Thoracic aorta endothelial cell (primary cell): ENCODE measurements at places on chromosomes 3 and 15. TPM values are rescaled to one million over a fixed set of nuclear protein-coding genes. Genes with fewer than 3 reads are reported as not detected.

Gene CAV3
- total RNA-seq, result not detected in 2 replicates

Gene BFSP2
- total RNA-seq, result not detected in 2 replicates

Gene LCMT2
- total RNA-seq, result 5.6 and 7.0 TPM in 2 replicates

Gene IL17RD
- total RNA-seq, result 2.3 and 2.5 TPM in 2 replicates

Gene SLC25A26
- 14.9 and 15.2 TPM in 2 replicates for total RNA-seq

Gene FEZF2
- total RNA-seq, result not detected in 2 replicates

Gene TGM5
- not detected in 2 replicates for total RNA-seq
